ENCODE measurements at places on chromosomes 11 and 22.

DNA sequence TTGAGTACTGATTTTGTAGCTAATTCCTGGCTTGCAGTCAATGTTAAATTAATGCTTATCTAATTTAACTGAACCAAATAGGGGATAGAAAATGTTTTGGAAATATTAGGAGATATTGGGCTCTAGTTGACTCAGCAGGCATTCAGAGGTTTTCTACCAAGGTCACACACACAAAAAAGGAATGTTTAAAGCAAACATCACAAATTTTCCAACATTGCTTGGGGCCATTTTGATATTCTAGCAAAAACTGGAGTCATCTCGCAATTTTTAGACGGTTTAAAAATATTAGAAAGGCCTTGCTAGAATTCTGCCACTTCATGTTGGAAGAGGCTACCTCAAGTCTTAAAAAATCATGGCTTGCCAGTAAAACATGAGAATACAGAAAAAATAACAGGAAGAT is 2082.1 kb upstream of the RAG2 start:
- no peaks in the 10 kb centered on the region for H3K36me3 ChIP-seq
- DNase-seq: no peak
- no peaks in the 10 kb centered on the region for H3K4me1 ChIP-seq
- no peaks in the 10 kb centered on the region for H3K27me3 ChIP-seq
- no peak overlapping the region for H3K27ac ChIP-seq
- H3K4me3 ChIP-seq: no peak overlapping the region

DNA sequence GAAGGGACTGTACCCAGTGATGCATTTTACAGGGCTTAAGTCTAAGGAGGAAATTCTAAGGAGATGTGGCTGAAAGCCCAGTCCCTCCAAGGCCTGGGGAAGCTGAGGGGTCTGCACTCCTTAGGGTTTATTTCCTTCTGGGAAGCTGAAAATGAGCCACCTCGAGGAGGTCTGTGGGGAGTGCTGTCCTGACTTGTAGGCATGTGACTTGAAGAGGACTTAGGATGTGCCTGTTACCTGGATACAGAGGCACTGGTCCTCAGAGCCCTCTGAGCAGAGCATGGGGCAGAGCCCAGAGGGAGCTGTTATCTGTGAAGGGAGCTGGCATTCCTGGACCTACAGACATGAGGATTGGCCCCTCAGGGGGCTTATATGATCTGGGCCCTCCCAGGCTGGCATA is 77.1 kb downstream of the TP53I11 start:
- no peak overlapping the region for H3K27ac ChIP-seq
- H3K4me3 ChIP-seq: no peak overlapping the region
- H3K27me3 ChIP-seq: no peaks in the 10 kb centered on the region
- no peak for DNase-seq
- peaks cover 15% of the 10 kb centered on the region for H3K4me1 ChIP-seq

GRCh38 chr11:96254854-96255253 is 88.1 kb downstream of the MAML2 start:
- no peaks in the 10 kb centered on the region for H3K27me3 ChIP-seq
- no peak overlapping the region for H3K27ac ChIP-seq
- no peak for DNase-seq
- no peaks in the 10 kb centered on the region for H3K36me3 ChIP-seq
- peaks cover 56% of the 10 kb centered on the region for H3K4me1 ChIP-seq
- H3K4me3 ChIP-seq: no peak overlapping the region

GRCh38 chr22:46054091-46055073 is 77.4 kb upstream of the WNT7B start:
- peak overlapping the region; percentile 86 for H3K27ac ChIP-seq
- no peaks in the 10 kb centered on the region for H3K27me3 ChIP-seq
- peaks cover 42% of the 10 kb centered on the region for H3K4me1 ChIP-seq
- H3K36me3 ChIP-seq: no peaks in the 10 kb centered on the region
- H3K4me3 ChIP-seq: peak overlapping the region; percentile 77
- peak; percentile 82 for DNase-seq
